Germinal center (tissue), 1 donor: ENCODE measurements at places on chromosomes 7 and 10.

DNA sequence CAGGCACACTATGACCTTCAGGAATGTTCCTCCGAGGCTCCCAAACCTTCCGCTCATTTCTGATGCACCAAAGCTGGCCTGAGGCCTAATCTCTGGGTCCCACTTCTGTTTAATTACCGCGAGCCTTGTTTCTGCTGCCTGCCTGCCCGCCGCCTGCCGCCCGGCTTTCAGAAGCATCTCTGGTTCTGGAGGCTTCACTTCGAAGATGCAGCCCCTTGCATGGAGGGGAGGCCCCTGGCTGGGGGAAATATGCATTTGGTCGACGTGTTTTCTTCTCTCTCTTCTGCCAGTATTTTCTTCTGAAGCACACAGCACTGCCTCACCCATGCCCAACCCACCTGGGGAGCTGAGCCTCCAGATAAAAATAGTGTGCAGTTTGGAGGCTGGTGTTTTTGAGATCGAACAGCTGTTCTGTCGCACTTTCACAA, 166.9 kb downstream of the PAXIP1 start:
- DNase-seq, result no peak

- DNase-seq, result no peak
These were observed 109.0 kb downstream of the INPP5A start for GRCh38 chr10:132646443-132647097.

DNA sequence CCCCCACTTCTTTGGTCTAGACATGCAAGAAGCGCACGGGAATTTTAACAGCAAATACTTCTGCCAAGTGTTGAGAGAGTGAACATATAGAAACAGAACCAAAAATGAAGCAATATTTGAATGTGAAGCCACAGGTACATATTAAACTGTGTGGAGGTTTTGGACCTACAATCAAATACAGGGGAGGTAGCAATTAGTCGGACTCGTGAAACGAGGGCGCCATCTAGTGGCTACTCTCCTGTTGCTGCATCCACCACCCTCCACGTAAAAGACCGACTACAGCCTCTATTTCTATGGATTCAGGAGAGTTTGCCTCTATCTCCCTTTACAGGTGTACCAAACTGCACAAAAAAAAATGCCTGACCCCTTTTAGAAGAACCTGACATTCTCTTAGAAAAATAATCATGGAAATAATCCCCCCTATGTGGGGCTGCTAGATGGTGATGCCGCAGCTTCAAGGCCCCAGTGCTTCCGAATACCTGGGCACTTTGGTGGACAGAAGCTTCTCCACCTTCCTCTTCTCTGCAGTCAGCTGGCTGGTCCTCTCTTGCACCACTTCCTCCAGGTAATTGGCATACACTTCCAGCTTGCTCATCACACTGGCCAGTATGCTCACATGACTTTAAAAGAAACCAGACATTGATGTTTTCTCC, 31.7 kb downstream of the TECTB start:
- DNase-seq, result peak; percentile 70

- no peak for DNase-seq
These were observed 21.0 kb downstream of the IL15RA start for GRCh38 chr10:5956146-5956936.

DNA sequence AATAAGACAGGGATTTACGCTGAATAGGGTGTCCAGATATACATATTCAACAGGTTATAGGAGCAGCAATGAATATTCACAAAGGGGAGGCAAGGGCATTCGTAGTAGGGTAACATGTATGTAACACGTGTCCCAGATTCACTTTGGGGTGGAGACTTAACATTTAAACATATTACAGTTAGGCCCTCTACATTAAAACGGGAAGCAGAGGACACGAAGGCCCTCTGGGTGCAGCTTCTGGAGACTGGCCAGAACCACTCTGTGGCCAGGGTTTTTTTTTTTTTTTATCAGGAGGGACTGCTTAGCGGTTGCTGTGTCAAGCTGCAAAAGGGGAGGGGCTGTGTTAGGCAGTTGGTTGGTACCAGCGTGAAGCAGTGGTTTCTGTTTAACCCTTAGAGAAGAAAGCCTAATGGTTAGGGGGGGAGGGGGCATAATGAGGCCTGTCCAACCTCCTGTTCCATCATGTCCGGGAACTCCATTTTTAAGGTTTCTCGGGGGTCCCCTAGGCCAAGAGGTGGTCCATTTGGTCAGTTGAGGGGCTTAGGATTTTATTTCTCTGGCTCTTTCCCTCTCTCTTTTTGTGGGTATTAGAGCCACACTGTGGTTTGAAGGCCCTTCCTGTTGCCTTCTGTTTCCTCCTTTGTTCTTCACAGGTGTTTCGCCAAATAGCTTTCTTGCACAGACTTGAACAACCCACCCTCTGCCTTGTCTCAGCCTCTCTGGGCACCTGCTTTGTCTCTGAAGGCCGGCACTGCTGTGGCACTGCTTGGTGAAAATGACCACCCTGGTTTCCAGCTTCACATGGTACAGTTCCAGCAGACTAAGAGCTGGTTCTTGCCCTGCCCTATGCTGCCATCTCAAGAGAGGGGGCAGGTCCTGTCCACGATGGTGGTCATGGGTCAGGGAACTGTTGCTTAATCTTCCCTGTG, 26.4 kb downstream of the PRF1 start:
- no peak for DNase-seq

GRCh38 chr7:85074016-85074415, 112.8 kb downstream of the SEMA3D start:
- DNase-seq, result no peak

- no peak for DNase-seq
These were observed 72.8 kb downstream of the CTTNBP2 start for GRCh38 chr7:117800406-117800805.

GRCh38 chr10:99433378-99434020, 3.1 kb upstream of the GOT1 start:
- no peak for DNase-seq

DNA sequence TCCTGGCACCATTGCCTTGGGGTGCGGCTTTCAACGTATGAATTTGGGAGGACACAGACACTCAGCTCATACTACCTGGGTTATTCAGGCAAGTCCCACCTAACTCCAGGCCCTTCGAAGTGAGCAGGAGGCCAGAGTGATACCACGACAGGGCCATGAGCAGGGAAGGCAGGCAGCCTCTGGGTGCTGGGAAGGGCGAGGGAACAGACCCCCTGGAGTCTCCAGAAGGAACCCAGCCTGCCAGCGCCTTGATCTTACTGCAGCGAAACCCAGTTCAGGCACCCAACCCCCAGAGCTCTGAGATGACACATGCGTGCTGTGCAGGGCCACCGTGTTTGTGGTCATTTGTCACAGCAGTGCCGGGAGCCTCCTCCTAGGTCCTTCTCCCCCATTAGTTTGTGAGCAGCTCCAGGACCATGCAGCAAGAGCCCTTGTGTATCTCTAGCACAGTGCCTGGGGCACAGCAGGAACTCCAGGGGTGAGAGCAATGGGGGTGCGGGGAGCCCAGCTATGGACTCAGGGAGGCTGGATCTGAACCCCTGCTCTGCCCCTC, 7.7 kb upstream of the INSIG1 start:
- no peak for DNase-seq

DNA sequence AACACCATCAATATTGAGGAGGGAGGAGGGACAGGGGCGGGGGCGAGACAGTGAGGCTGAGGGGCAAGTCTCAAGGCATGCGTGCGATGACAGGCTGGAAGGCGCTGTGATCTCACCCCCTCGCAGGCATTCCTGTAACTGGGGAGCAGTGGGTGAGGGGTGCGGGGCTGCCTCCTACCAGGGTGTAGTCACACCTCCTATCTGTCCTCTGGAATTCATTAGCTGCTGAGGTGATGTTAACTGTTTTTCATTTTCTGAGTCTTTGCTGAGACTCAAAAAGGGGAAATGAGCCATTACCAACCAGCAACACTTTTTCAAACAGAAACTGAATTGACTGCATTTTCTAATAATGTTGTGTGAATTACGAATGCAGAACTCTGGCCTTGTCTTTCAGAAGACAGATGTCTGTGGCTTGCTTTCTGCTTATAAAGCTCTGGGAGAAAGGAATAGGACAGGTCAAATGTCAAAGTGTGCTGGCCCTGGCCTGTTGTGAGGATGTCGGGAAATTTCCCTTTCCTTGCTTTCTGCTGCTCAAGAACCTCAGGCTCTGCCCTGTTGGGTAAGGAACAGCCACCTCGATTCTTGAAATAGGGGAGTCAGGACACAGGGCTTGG, 23.7 kb upstream of the CDH23 start:
- DNase-seq, result peak; percentile 66

GRCh38 chr10:49633327-49634068, 19.7 kb downstream of the CHAT start:
- DNase-seq, result no peak

- no peak for DNase-seq
These were observed 20.5 kb upstream of the FZD1 start for GRCh38 chr7:91243591-91244301.

DNA sequence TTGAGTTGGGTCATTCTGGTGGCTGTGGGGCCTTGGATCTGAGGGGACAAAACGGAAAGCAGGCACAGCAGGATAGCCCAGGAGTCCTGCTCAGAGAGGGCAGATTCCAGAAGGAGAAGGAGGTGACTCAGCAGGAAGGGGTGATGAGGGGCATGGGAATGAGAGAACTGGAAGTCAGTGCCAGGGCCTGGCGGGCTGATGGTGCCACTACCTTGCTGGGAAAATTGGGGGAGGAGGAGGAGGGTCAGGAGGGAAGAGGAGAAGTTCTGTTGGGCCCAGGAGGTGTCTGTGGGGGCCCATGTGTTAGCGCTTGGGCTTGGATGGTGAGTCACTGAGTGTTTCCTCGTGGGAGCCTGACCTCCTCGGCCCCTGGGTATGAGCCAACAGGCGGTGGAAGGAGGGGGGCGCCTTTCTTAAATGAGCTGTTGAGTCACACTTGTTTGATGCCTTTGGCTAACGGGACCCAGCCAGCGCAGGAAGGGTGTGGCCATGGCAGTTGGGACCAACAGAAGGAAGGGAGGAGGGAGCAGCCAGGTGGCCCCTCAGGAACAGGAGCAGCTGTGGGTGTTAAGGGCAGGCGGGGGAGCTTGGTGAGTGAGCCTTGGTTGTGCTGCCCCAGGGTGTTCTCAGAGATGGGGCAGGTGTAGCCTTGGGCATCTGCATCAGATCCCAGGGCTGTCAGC, 130.0 kb upstream of the BTBD16 start:
- no peak for DNase-seq

DNA sequence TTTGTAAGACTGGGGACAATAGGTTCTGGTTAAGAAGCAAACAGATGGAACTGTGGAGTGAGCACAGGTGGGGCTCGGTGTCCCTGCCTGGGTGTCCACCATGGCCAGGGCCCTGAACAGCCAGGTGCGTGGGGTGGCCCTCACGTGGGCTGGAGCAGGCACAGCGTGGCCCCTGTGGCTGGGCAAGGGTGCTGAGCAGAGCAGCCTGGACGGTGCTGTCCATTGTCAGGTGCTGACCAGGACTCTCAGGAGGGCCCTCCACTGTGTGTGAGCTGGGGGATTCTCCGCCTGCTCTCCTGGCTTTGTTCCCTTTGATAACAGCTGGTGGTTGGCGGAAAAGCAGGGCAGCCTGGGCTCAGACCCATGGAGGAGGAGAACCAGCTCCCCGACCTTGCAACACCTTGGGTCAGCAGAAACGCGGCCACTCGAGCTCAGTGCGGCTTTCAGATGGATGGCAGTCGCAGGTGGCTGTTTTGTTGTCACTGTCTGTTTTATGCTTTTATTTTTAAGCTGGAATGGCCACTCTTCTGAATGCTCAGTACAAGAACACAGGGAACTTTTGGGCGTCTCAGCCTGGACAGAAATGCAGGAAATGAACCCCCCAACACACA, 273.9 kb upstream of the ADARB2 start:
- DNase-seq, result no peak

GRCh38 chr10:4169448-4169847, 384.4 kb upstream of the KLF6 start:
- no peak for DNase-seq

GRCh38 chr7:115037128-115037802, 115.4 kb downstream of the MDFIC start:
- DNase-seq, result no peak

DNA sequence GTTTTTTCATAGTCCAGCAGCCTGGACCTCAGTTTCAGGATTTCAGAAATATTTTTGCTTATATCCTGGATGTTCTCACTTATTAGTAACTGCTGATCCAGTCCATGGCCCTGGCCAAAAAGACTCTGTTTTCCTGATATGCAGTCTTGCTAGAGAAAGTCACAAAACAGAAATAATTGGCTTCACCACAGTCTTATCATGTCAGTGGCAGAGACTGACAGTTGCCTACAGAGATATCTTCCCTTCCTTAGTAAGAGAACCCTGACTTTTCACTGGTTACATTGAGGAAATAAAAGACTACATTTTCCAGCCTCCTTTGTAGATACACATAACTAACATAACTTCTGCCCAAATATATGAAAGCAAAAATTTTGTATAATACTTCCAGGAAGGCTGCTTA, 56.6 kb downstream of the AHR start:
- no peak for DNase-seq

- no peak for DNase-seq
These were observed 1.1 kb downstream of the ZSWIM8 start for GRCh38 chr10:73786512-73786885.

DNA sequence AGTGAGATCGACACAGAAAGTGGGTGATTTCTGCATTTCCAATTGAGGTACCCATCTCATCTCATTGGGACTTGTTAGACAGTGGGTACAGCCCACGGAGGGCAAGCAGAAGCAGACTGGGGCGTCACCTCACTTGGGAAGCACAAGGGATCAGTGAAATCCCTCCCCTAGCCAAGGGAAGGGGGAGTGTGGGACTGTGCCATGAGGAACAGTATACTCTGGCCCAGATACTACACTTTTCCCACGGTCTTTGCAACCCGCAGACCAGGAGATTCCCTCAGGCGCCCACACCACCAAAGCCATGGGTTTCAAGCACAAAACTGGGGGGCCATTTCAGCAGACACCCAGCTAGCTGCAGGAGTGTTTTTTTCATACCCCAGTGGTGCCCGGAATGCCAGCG, 99.8 kb downstream of the ODAD2 start:
- no peak for DNase-seq

DNA sequence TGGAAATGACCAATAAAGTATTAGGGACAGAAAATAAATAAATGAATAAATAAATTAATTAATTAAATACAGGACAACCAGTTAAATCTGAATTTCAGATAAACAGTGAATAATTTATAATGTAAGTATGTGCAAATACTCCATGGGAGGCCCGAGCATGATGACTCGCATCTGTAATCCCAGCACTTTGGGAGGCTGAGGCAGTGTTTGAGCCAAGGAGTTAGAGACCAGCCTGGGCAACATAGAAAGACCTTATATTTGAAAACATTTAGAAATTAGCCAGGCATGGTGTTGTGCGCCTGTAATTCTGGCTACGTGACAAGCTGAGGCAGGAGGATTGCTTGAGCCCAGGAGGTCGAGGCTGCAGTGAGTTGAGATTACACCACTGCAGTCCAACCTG, 123.7 kb downstream of the CUL2 start:
- no peak for DNase-seq

GRCh38 chr7:35518767-35519166, 176.2 kb downstream of the HERPUD2 start:
- DNase-seq, result no peak

GRCh38 chr7:1663857-1664651, 6.0 kb upstream of the ELFN1 start:
- DNase-seq, result no peak

GRCh38 chr7:128099204-128099671, 68.0 kb upstream of the LRRC4 start:
- no peak for DNase-seq

- no peak for DNase-seq
These were observed 5.7 kb downstream of the HOXA5 start for GRCh38 chr7:27137640-27138315.
